ENCODE measurements at places on chromosomes 7 and 10. TPM values are rescaled to one million over a fixed set of nuclear protein-coding genes. Genes with fewer than 3 reads are reported as not detected.

The LRMDA gene
- total RNA-seq: not detected

The GRM8 gene
- total RNA-seq: 6.6 TPM

The FKBP9 gene
- total RNA-seq: 13.0 TPM

DNA sequence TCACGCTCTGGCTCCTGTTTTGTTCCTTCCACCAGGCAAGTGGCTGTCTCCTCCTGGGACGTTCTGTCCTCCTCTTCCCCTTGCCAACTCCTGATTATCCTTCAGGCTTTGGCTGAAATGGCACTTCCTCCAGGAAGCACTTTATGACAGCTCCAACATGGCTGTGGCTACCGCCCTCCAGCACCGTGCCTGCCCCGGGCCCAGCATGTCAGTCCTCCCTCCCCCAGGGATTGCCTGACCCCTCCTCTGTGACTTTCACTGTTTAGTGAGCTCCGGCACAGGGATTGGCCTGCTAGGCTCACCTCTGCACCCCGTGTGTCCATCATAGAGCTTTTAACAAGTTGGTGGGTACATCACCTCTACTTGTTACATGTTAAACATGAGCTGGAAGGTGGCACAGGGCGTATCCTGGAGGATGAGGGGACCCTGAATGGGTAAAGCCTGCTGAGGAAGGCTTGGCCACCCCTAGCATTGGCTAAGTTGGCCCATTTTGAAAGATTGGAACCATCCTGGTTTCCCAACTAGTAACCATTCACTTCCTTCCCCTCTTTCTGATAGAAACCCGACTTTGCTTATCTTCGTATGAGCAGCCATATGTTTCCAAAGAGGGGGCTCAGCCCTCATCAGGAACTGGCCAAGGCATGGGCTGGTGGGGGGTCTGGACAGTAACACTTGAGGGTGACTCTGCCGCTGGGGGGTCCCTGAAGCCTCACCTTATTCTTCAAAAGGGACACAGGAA lies 10.5 kb upstream of the ADAMTS14 start:
- no peak overlapping the region for H3K27ac ChIP-seq
- no peaks in the 10 kb centered on the region for H3K27me3 ChIP-seq
- DNase-seq: no peak
- H3K4me3 ChIP-seq: no peak overlapping the region
- no peaks in the 10 kb centered on the region for H3K4me1 ChIP-seq

- H3K27ac ChIP-seq: no peak overlapping the region
- no peaks in the 10 kb centered on the region for H3K27me3 ChIP-seq
- no peak for DNase-seq
- H3K4me1 ChIP-seq: no peaks in the 10 kb centered on the region
- H3K36me3 ChIP-seq: no peaks in the 10 kb centered on the region
- H3K4me3 ChIP-seq: no peak overlapping the region
Measured at GRCh38 chr10:104240078-104240477, 7.9 kb upstream of the CFAP43 start.

Data from GM23338 (cell line).